ENCODE measurements at places on chromosomes 6 and 20. TPM values are rescaled to one million over a fixed set of nuclear protein-coding genes. Genes with fewer than 3 reads are reported as not detected.

The PHACTR3 gene
- 8.7 TPM for total RNA-seq

The TCF21 gene
- not detected for total RNA-seq

The CLPSL2 gene
- total RNA-seq: not detected

The CFAP61 gene
- not detected for total RNA-seq

GRCh38 chr6:75201901-75202672, 3.8 kb downstream of the COL12A1 start:
- peak; percentile 32 for DNase-seq

- no peak for DNase-seq
Measured at GRCh38 chr6:33156561-33156960, 35.7 kb downstream of the COL11A2 start.

GRCh38 chr6:111875741-111876140, 2.5 kb upstream of the FYN start:
- no peak for DNase-seq

DNA sequence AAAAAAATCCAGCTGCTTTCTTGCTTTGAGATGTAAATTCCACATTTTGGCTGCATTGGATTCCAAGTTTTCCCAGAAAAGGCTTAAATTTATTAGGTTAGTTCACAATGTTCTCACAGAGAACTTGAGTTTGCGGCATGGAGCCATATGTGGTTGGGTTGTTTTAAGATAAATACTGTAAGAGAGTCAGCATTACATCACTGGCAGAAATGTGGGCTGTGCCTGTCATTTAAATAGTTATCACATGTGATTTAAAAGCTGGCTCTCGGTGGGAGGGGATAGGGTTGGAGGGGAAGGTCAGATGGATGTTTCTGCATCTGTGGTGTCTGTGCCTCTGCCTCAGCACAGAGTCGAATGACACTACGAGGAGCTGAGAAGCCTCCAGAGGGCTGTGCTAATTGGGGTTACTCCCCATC, 73.8 kb upstream of the SCP2D1 start:
- DNase-seq: no peak

GRCh38 chr20:20780127-20780824, 67.8 kb upstream of the RALGAPA2 start:
- no peak for DNase-seq

DNA sequence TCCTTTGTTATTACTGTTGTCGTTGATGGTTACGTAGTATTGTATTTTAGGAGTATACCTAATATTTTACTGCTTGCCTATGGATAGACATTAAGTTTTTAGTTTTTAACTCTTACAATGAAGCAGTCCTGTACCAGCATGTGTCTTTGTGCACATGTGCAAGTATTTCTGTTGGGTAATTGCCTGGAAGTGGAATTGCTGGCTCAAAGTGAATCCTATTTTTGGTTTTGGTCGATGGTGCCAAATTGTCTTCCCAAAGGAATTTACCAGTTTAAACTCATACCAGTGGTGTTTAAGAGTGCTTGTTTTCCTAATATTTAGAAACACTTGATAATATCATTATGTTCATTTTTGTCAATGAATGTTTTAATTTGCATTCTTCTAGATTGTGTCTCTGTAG, 75.5 kb downstream of the ANKS1A start:
- no peak for DNase-seq

DNA sequence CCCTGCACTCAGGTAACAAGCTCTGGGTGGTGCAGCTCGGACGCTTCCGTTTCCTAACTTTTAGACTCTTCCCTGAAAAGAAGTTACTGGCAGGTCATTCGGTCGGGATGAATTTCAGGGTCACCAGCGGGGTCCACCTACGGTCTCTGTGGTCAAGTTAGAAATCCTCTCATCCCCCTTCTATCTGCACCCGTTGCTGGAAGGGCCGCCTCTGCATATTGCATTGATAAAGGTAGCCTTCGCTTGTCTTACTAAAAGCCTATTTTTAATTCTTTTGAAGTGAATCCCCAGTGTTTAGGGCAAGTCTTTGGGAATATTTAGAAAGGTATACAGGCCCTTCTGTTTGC, 47.3 kb downstream of the LRRN4 start:
- DNase-seq: no peak

DNA sequence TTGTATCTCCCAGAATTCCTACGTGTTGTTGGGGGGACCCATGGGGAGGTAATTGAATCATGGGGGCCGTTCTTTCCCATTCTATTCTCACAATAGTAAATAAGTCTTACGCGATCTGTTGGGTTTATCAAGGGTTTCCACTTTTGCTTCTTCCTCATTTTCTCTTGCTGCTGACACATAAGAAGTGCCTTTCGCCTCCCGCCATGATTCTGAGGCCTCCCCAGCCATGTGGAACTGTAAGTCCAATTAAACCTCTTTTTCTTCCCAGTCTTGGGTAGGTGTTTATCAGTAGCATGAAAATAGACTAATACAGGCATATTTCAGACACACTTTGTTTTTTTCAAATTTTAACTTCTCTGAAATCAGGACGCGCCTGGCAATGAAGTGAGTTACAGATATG, 14.4 kb upstream of the PGK2 start:
- DNase-seq: no peak
